ENCODE measurements at places on chromosomes 12 and 14.

- no peak for DNase-seq
These were observed 28.0 kb downstream of the PXN start for GRCh38 chr12:120237360-120238171.

DNA sequence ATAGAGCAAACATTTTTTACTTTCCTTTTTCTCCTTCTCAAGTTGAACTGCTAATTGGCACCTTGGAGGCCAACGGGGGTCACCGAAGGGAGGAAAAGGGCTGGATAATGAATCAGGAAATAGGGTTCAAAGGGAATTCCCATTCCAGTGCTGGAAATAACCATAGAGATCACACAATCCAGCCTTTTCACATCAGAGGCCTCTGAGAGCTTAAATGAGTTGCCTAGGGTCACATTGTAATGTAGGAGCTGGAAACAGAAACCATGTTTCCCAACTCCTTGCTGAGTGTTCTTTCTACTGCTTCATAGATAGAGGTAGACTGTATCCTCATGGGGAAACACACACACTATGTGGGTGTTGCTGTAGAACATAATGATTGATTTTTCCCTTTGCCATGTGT lies 60.6 kb upstream of the DDHD1 start:
- DNase-seq, result no peak

- no peak for DNase-seq
These were observed 4.9 kb downstream of the ERGIC2 start for GRCh38 chr12:29376118-29376517.

- no peak for DNase-seq
These were observed 21.8 kb upstream of the GXYLT1 start for GRCh38 chr12:42166501-42166900.

DNA sequence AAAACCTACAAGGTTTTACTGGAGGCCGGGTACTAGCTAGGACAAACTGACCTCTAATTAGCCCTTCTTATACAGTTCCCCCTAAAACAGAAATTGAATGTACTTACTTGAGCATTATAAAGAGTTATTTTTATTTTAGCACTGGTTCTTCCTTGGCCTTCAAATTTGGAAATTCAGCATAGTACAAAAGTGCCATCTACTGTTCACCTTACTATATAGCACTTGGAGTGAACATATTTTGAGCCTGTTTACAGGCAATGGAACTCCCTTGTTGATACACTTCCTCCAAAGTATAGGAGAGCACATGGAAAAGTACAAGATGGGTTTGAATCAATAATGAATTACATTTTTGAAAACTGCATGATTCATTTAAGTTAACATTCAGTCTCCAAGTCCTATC lies 3.9 kb upstream of the POC1B start:
- DNase-seq, result peak; percentile 82

GRCh38 chr14:31545328-31545727 lies 15.9 kb upstream of the NUBPL start:
- DNase-seq, result no peak

DNA sequence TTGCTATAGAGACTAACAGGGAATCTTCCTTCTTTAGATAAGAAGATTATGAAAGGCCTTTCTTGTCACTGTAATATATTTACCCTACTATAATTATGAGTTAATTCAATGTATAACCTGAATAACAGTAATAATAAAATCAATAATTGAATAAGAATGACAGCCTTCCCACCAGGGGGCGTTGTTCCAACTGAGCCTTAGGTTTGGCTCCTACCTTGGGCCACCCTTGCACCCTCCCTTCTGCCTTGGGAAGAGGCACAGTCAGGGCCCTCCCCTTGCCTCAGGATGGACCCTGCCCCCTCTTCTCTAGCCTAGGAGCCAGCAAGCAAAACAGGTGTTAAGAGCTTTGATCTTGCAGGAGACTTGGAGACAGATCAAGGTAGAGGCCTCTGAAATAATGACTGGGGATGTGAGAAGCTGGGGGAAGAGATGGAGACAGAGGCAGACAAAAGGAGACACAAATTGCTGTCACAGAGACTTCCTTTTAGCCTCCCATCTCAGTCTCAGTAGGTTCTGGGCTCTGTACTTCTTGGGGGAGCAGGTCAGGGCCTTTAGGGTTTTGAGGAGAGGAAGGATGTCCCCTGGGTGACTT lies 40.1 kb upstream of the CISTR start:
- DNase-seq, result peak; percentile 33

GRCh38 chr12:52925717-52926595 lies 21.1 kb upstream of the KRT8 start:
- no peak for DNase-seq

- DNase-seq, result peak; percentile 18
These were observed 115.8 kb downstream of the SLC25A47 start for GRCh38 chr14:100438678-100439592.

- no peak for DNase-seq
These were observed at the start of gene SERPINA1 for GRCh38 chr14:94388384-94389103. Gene SERPINA1 (minus strand): TSS chr14:94388602. CDS start chr14:94383237, 5,365 bp downstream.

DNA sequence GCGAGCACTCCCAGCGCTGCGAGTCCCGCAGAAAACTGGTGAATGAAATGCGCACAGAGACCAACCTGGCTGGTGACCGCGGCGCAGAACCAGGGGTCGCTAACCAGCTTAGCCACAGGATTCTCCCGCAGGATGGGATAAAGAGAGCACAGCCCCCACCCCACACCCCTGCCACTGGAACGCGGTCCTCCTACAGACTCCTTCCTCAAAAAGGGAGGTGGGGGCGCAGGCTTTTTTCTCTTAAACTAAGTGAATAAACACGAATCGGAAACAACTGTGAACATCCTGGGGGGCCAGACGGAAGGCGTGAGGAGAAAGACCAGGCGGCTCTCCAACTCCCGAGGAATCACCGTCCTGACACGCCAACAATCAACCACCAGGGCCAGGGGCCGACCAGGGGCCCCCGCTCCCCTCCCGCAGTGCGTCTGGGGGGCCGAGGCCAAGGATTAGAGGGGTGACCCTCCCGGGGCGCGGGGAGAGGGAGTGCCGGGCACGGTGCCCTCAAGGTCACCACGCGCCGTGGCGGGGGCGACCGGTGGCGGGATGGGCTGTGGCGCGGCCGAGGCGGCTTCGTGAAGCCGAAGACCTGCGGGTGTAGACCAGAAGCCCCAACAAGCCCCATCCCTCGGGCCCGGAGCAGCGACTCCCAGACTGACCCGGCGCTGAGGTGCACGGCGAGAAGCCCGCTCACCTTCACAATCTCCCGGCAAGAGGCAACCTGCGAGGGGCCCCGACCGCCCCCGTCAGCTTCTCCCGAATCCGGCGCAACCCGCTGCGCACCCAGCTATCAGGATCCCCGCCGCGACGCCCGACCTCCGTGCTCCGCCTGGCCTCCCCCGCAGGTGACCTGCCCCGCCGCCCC lies 704 bp downstream of the ATP2B1 start:
- peak; percentile 79 for DNase-seq

DNA sequence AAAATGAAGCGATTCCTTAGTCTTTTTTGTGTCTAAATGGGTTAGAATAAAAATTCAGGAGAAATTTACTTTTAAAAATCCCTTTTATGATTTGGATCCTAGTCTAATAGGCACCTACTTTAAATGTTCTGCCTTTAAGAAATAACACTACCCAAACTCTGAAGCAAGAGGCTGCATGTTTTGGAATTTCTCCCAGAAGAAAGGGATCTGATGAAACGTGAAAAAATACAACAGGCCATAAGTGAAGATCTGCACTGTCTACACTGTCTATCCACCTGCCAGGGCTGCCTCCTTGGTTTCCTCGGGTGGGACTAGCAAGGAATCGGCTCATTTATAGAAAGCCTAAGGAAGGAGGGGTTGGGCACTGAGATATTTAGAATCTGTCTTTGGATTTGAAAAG lies 22.1 kb downstream of the ACVR1B start:
- DNase-seq, result no peak

DNA sequence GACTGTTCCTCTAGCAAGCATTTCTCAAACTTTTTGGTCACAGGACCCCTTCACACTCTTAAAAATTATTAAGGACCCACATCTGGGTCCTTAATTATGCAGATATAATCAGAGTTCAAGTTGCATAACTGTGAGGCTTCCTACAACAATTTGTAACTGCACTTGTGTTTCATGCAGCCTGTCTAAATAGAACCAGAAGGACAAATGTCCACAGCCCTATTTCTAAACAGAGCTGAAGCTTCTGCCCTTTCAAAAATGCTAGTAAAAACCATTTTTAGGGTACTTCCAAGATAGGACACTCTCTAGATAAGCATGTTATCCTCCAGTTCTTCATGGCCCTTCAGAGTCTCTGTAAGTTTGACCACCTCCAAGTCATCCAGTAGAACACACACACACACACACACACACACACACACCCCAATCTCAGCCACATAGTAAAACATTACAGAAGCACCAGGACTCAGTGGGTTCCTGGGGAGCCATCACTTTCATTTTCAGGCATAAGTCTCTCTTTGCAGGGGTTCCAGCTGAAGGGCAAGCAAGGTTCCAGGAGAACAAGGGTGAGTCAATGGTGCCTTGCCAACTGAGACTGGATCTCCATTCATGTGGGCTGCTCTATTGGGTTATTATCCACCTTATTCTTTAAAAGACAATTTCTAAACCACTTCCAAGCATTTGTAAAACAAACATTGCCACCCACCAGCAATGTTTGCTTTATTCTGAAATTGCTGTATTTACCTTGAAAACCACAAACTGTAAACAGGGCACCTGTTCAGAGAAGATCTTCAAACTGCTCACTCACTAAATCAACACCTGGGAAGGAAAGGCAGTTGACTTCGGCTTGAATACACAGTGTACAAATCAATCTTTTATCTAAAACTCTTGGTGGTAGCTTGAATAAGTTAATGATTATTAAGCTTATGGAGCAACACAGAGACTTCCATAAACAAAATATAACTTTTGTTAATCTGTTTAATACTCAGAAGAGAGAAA lies 64.1 kb downstream of the ITPR2 start:
- no peak for DNase-seq

DNA sequence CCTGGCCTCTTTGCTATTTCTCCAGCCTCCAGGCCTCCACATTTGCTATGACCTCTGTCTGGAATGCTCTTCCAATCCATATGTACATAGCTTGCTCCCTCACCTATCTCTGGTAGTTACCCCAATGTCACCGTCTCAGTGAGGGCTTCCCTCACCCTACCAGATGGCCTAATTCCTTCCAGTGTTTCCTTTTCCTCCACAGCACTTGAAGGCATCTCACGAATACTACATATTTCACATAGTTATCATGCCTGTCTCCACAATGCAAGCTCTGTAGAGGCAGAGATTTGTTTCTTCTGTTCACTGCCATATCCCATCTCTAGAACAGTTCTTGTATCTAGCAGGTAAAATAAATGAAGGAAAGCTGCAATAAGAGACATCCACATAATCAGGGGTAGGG lies 21.3 kb upstream of the HSP90B1 start:
- DNase-seq, result no peak

GRCh38 chr12:98845957-98846356 lies 200.9 kb downstream of the APAF1 start:
- no peak for DNase-seq

- no peak for DNase-seq
These were observed 89.7 kb downstream of the NRXN3 start for GRCh38 chr14:78259831-78260230.

GRCh38 chr12:6272300-6273204 lies 37.9 kb upstream of the PLEKHG6 start:
- no peak for DNase-seq

- no peak for DNase-seq
These were observed 193.9 kb downstream of the EMP1 start for GRCh38 chr12:13390381-13390861.

GRCh38 chr14:103277931-103278330 lies 56.1 kb upstream of the EIF5 start:
- DNase-seq, result no peak

DNA sequence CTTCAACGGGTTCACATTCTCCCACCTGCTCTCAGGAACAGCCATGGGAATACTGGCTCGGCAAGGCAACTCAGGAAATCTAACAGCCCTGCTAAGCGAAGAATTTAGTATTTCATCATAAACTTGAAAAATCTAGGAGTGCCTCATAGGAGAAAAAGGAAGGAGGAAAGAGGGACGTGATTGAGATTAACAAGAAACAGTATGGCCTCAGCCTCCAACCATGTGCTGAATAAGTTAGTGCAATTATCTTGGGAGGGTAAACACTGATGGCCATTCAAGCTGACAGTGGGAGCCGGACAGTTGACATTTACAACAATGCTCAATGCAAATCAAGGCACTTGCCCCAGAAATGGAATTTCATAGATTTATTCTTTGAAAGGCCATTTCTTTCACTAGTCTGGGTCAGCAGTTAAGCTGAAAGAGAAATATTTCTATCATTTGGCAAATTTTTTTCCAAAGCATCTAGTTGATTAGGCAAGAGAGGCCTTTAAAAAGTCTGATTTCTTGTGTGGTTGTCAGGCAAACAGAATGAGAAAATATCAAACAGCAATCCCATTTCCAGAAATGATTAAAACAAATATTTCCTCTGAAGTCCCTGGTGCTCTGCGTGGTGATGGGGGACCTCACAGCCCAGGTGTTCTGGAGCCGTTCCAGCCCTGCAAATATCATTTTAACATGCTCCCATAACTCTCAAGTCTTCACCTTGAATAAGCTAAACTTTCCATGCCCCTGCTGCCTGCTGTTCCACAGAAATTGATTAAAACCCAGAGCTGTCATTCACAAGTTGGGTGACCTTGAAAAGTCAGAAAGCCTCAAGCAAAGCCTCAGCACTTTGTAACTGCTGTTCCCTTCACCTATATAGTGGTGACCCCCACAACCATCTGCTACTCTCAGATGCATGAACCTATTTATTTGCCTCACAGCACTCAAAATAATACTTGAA lies 121.6 kb downstream of the PHLDA1 start:
- no peak for DNase-seq

GRCh38 chr12:118560733-118561132 lies 184.4 kb downstream of the SUDS3 start:
- no peak for DNase-seq

DNA sequence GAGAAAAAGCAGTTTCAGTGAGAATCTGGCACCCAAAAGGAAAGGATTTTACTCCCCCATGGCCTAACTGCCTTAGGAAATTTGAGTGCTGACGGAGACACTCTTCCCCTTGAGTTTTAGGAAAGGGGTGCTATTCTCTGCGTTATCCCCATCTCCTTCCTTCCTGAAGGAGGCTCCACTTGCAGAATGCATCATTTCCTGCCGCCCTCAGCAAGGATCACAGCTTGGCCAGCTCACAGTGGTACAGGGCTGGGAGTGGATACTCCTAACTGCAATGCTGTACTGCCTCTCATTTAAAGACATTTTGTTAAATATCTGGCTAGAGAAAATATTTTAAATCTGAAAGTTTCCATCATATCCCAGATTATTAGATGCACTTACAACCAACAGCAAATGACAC lies 33.0 kb downstream of the RDH12 start:
- no peak for DNase-seq
